ENCODE measurements at places on chromosomes 4 and X. TPM values are rescaled to one million over a fixed set of nuclear protein-coding genes. Genes with fewer than 3 reads are reported as not detected.

Gene RADX
- 5.2 TPM for total RNA-seq

Gene SPCS3
- 70.3 TPM for total RNA-seq

Gene GPC4
- total RNA-seq, result 13.2 TPM

Gene GPM6B
- total RNA-seq, result 251 TPM

Gene MCTS1
- total RNA-seq, result 29.1 TPM

Gene PAK3
- 28.8 TPM for total RNA-seq

Gene CXCL8
- 10.8 TPM for total RNA-seq

Gene F11
- not detected for total RNA-seq

All from tibial nerve (tissue), 4 donors.